OCI-LY7 (cell line): ENCODE measurements at places on chromosomes 12 and 14. TPM values are rescaled to one million over a fixed set of nuclear protein-coding genes. Genes with fewer than 3 reads are reported as not detected.

DNA sequence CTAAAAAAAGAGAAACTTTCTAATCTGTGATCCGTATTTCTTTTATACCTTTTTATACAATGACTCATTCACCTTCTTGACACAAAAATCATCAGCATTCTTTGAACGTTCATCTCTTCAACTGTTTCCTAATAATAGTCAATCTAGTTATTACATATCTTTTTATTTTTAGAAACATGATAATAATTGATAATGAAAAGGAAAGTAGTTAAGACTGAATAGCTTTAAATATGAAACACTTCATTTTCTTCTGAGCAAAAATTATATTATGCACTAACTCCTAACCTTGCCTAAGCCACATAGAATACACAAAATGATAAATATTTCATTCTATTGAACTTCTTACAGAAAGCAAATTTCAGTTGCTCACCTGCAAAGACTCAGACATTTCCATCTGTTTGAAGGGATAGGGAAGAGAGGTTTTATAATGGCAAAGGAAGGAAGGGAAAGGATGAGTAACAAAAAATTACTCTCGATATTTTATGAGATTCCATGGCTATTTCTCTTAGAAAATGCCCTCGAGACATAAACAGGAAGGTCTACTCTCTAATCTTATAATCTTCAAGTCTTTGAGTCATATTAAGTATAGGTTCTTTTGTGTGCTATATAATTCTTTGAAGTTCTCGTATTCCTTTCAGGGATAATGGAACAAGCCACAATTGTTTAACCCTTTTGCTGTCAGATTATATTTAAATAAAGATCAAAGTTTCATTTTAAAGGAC lies 7.5 kb upstream of the KLHL42 start:
- DNase-seq, result no peak

- DNase-seq, result no peak
Observed at GRCh38 chr14:52738409-52738808, 8.4 kb downstream of the STYX start.

DNA sequence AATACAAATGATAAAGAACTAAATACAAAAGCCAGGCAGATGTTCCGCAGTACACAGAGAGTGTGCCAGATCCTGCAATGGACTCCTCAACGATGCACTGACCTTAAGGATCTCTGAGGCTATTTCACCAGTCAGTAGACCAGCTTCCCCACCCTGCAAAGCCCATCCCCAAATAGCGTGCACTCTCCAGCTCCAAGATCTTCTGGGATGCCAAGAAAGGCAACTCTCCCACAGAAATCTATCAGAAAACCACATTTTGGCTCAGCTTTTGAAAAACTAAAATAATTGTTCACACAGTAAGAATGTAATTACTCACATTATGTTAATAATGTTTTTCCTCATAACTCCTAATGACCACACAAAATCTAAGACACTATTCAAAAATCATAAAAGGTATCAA lies 90.4 kb downstream of the PPP2R5E start:
- DNase-seq, result no peak

The SSTR1 gene
- not detected in 2 replicates for total RNA-seq
